ENCODE measurements at places on chromosomes 5 and 9. TPM values are rescaled to one million over a fixed set of nuclear protein-coding genes. Genes with fewer than 3 reads are reported as not detected.

INIP gene
- 34.8 TPM for polyA plus RNA-seq

MEF2C gene
- polyA plus RNA-seq: 55.0 TPM

TLR4 gene
- 7.9 TPM for polyA plus RNA-seq

PCDHGC5 gene
- 0.87 TPM for polyA plus RNA-seq

DNA sequence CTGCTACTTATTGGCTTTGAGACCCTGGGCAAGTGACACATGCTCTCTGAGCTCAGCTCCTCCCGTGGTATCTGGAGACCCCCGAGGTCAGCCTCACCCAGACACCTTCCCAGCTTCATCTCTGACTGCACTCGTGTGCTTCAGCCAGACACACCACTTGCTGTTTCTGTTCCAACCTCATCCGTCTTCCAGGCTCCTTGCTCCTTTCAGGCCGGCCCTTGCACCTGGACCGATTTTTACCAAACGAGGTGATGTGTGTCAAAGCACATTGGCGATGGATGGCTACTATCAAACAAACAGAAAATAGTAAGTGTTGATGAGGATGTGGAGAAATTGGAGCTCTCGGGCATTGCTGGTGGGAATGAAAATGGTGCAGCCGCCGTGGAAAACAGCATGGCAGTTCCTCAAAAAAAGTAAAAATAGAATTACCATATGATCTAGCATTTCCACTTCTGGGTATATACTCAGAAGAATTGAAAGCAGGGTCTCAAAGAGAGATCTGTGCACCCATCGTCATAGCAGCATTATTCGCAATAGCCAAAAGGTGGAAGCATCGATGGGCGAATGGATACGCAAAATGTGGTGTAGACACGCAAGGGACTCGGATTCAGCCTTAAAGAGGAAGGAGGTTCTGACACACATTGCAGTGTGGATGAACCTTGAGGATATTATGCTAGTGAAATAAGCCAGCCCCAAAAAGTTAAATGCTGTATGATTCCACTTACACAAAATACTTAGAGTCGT lies 96.1 kb upstream of the IER5L start:
- DNase-seq: no peak

DNA sequence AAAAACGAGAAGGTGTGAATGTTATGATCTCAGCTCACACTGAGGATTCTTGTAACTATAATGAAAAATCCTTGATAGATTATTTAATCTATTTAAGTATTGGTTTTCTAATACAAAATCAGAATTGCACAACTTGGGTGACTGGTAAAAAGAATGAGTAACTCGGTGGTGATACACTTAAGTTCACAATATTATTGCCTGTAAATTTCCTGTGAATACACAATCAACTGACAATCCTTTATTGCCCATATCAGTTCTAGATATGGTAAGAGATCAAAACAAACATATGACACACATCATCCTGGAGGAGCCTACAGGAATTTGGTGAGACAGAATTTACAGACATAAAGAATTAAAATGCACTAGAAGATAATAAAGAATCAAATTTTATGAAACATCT lies 14.1 kb upstream of the LURAP1L start:
- no peak for DNase-seq

- DNase-seq: no peak
These were observed 66.7 kb downstream of the IQGAP2 start for GRCh38 chr5:76469656-76470290.

DNA sequence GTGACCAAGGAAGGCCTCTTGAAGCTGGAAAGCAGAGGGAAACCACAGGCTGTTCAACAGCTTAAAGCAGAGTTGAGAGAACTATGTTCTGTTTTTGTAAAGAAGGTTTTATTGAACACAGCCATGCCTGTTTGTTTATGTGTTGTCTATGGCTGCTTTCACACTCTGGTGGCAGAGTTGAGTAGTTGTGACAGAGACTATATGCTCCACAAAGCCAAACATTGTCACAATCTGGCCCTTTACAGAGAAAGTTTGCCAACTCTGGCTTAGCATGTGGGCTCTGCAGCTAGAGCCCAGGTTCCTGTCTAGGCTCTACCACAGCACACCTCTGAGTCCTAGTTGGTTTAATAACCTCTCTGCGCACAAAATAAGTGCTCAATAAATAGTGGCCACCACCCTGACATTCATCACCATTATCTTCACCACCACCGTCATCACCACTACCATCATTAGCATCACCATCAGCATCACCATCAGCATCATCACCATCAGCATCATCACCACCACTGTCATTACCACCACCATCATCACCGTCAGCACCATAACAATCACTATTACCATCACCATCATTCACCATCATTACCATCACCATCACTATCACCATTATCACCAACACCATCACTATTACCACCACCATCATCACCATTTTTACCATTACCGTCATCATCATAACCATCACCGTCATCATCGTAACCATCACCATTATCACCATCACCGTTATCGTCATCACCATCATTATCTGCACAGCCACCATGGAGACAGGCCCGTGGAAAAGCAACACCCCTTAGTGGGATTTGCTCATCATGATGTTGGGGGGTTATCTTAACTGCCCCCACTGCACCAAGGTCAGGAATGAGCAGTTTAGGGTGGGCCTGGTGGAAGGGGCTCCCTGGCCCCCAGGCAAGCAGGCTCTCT lies 18.3 kb downstream of the AKNA start:
- no peak for DNase-seq

DNA sequence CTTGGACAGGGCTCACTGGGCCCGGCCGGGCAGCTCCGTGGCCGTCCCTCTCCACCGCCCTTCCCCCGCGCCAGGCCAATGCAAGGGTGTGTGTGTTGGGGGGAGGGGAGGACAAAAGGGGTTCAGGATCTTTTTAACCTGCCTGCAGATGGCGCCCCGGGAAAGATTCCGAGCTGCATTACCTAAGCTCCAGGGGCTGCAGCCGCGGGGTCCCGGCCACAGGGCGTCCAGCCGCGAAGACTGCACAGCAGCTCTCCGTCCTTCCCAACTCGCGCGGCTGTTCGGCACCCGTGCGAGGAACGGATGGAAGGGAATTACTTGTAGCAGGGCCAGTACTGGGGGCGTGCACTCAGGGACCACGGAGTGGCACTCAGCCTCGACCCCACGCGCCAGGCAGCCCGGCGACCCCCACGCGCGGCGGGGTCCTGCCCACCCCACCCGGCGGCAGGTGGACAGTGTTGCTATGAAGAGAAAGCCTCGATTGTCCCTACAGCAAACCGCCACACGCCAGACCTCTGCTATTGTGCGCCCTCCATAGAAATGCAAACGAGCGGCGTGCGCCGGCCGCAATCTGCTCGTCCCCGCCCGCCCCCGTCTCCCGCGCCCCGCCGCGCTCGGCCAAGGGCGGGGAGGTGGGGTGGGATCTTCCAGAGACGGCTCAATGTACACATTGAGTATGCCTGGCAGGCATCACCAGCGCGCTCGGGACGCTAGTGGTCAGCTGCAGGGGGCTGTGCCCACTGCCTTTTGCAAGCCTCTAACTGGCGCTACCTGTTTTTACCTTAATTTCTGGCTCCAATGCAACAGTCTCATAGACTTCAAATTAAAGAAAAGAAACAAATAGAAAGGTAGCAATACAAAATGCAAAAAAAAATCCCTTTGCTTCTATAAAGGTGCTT lies 796 bp upstream of the GADD45G start:
- DNase-seq: peak; percentile 63

GRCh38 chr9:125110464-125110863 lies 32.9 kb downstream of the SCAI start:
- no peak for DNase-seq

GRCh38 chr5:147699496-147700088 lies 82.9 kb downstream of the JAKMIP2 start:
- no peak for DNase-seq

DNA sequence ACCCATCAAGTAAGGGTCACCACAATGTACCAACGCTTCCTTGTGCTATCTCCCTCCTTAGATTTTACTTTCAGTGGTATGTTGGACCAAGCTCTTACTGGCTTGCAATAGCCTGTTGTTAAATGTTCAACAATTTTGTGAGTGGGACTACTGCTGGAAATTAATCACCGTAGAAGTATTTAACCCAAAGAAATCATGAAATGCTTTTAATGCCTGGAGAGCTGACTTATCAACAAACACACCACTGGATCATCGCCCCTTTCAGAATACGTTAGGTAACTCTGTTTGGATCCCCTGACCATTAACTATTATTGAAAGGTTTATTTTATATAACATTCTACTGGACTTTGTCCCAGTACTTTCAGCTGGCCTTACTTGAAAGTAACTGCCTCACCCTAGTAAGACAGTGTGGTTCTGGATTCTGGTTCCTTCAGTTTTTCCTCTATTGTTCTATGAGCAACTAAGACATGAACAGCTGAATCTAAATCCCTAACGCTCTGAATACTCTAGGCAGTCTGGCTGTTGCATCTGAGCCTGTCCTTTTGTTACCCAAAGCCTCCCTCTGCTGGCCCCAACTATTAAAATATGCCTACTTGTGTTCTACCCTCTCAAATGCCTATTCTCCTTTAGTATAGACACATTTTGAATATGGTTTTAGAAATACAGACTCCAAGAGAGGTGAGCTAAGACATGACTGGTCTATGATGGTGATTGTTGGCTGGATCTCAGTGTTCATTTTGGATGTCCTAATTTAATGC lies 1203.4 kb upstream of the DMAC1 start:
- peak; percentile 6 for DNase-seq

DNA sequence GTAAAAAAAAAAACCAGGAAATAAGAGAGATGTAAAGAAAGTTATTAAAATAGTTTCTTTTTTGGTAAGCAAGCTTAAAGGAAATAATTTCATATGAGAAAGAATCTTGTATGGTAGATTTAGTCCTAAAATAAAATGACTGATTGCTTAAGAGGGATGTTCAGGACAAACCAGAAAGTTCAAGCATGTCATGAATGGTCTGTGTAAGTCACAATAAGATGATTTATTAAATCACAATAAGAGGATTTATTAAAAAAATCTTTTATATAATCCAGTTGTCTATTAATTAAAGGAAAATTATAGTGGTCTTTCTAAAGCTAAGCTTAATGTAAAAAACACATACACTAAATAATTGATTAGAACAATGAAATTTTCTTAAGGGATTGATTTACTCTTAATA lies 91.8 kb upstream of the OR13F1 start:
- no peak for DNase-seq

- DNase-seq: no peak
These were observed 583.4 kb downstream of the ACTL7B start for GRCh38 chr9:108272349-108272899.
